Fibroblast of skin of left biceps (primary cell): ENCODE measurements at places on chromosomes 12 and 14.

- no peak for DNase-seq
Observed at GRCh38 chr14:23537351-23538049, 14.1 kb downstream of the ZFHX2 start.

DNA sequence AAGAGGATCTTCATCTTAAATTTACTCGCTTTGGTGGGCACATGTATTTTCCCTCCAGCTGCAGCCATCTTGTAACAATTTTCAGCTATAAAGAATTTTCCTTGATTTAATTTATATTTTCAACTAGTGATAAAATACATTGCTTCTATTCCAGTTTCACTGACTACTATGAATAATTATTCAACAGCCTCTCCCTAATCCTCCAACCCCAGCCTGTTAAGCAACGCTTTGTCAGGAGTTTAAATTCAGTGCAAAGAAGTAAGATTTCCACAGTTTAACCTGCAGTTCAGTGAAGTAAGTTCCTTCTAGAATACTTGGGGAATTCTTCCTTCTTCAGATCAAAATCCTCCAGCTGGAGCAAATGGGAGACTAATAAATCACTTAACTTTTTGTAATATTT, 180.2 kb downstream of the MSRB3 start:
- no peak for DNase-seq

- no peak for DNase-seq
Observed at GRCh38 chr14:100077441-100077840, 12.2 kb downstream of the EVL start.

DNA sequence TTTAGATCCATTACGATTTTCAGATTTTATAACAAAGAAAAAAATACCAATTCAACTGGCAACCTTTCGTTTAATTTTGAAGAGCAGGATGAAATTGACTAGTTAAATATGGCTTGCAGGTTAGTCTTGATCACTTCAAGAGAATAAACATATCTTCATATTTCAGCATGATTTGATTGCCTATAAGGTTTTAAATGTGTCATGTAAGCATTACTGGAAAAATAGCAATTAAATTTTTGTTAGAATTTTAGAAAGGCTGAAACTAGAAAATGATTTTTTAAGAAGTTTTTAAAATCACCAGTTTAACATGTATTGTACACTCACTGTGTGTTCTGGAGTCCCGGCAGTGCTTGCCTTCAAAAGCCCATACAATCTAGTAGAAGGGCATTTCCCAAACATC, 310.2 kb upstream of the DIO2 start:
- DNase-seq = no peak

- DNase-seq = no peak
Observed at GRCh38 chr12:127558361-127558760, 708.6 kb upstream of the TMEM132C start.

GRCh38 chr12:51321882-51322281, 2.1 kb downstream of the BIN2 start:
- no peak for DNase-seq

- DNase-seq = no peak
Observed at GRCh38 chr12:73277971-73278370, 1005.8 kb downstream of the TRHDE start.

DNA sequence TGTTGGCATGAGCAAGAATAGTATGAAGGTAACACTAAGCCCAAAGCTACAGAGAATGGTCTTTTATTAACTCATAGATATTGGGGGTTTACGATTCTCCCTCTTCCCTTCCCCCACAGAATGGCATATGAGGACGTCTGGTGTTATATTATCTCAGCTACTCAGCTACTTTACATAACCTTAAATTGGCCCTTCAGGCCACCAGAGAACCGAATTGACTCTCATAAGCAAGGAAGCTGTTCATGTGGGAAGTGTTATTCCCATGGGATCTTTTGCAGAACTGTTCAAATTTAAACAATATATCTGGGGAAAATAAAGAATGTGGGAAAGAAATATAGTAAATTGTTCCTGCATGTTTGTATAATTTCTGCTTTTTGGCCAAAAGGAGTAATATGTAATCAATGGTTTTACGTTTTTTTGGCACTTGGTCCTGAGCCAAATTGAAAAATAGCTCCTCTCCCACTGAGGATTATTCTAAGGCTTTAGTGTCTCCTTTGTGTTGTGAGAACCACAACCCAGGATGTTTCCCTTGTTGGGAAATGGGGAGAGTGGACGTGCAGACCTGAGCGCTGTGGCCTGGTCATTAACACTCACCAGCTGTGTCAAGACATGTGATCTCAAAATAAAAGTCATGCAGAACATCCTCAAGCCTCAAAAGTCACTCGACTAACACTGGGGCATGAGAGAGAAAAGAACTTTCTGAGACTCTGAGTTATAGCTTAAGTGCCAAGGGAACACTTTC, 31.8 kb upstream of the CMAS start:
- DNase-seq = no peak

GRCh38 chr12:54301428-54302048, 723 bp upstream of the NFE2 start:
- no peak for DNase-seq

- no peak for DNase-seq
Observed at GRCh38 chr12:56296295-56296694, 3.8 kb downstream of the CS start.

DNA sequence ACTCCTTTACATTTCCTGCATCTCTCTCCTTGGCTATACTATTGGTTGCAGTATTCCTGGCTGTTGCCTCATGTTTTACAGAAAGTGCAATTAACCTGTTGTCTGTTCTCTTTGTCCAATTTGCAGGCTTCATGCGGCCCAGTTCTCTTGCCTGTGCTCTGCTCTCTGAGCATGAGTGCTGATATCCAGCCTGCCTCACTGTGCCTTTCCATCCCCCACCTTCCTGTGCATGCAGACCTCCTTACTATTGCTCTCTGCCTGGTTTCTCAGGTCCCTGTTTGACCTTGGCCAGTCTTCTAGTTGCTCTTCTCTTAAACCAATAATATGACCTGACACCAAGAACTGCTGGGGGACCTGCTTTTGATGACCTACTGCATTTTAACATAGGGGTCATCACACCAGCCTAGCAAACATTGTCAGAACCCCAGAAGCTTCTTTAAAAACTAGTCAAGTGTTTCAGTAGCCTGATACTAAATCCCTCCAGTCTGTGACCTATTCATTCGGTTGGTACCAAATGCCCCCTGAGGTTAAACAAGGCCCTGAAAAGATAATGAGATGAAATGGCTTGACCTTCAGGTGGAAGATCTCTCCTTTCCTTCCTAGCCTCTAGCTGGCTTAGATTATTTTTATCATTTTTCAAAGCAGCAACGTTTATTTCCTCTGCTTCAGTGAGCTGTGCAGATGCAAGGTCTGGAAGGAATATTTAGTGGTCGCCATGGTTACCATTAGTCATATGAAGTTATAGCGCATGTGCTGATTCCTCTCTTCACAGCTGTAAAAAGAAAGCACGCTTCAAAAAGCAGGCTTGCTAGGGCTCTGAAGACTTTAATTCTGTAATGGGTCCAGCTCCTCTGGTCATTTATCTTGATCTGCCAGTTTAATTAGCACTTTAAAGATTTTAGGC, 216.5 kb downstream of the PHLDA1 start:
- DNase-seq = peak; percentile 84

DNA sequence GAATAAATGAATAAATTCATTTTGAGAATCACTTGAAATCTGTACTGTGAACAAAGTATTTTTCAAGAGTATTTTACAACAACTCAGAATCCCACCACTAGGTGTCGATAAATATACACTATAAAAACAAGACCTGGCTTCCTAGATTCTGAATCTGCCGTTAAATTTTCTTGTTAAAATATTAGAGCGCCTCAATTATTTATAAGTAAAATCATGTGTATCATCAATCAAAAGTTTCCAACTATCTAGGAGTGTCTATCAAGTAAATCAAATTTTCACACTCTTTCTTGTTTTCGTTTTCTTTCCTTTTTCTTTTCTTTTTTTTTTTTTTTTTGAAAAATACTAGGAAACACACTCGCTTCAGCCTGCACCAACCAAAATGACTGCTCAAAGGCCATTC, 179.2 kb upstream of the DCN start:
- no peak for DNase-seq

DNA sequence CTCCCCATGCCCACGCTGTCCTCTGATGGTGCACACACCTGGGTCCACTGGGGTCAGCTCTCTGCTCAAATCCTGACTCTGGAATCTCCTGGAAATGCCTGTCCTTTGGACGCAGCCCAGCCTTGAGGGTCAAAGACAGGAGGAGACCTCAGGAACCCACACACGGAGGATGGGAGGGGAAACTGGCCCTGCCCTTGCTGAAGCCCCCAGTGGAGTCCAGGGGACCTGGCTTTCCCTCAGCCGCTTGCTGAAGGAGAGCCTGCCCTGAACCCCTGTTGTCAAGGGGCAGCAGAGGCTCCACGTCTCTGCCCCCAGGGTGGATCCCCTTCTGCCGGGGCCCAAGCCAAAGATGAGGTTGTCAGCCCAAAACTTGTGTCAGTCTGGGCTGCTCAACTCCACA, 16.9 kb downstream of the GALNT9 start:
- no peak for DNase-seq

DNA sequence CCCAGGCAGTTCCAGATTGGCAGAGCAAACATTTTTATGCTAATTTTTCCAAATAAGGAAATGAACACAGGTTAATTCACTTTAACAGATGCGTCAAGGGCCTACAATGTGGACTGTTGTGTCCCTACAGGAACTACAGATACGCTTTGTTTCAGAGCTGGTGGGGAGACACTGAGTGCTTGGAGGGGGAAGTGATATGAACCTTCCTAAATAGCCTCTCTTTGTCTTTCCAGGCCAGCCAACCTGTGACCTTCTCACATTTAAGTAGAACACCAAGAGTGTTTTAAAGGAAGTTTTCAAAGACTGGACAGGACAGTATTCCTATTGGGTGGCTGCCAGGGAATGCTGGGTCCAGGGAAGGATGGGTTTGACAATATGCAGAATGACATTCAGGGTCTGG, 141.3 kb downstream of the ZNF664 start:
- no peak for DNase-seq

GRCh38 chr12:58915037-58915436, 5.3 kb downstream of the LRIG3 start:
- no peak for DNase-seq

DNA sequence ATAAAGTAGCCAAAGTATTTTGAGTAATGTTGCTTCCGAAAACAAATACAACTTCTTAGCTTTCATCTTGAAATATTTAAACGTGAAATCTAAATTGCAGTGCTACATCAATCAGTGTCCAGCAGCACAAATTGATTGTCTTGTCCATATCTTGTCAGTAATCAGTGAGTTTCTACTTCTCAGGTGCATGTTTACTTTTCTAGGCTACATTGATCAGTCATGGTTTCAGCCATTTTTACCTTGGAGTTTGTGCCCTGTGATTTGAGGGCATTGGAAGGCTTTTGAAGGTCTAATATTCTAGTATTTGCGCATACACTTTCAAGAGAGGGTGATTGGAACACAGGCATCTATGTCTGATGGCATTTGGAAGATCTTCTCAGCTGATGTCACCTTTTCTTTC, 12.4 kb downstream of the RMST start:
- no peak for DNase-seq

- no peak for DNase-seq
Observed at GRCh38 chr12:128326406-128326805, 59.4 kb downstream of the TMEM132C start.

DNA sequence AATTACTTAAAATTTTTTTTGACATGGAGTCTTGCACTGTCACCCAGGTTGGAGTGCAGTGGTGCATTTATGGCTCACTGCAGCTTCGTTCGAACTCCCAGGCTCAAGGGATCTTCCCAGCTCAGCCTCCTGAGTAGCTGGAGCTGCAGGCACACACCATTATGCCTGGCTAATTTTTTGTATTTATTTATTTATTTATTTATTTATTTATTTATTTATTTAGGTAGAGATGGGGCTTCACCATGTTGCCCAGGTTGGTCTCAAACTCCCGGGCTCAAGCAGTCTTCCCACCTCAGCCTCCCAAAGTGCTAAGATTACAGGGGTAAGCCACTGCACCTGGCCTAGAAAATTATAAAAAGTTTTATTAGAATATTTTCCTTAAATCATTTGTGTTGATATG, 73.6 kb downstream of the DACT1 start:
- DNase-seq = no peak

GRCh38 chr14:77066578-77067172, 31.4 kb upstream of the CIPC start:
- DNase-seq = no peak

DNA sequence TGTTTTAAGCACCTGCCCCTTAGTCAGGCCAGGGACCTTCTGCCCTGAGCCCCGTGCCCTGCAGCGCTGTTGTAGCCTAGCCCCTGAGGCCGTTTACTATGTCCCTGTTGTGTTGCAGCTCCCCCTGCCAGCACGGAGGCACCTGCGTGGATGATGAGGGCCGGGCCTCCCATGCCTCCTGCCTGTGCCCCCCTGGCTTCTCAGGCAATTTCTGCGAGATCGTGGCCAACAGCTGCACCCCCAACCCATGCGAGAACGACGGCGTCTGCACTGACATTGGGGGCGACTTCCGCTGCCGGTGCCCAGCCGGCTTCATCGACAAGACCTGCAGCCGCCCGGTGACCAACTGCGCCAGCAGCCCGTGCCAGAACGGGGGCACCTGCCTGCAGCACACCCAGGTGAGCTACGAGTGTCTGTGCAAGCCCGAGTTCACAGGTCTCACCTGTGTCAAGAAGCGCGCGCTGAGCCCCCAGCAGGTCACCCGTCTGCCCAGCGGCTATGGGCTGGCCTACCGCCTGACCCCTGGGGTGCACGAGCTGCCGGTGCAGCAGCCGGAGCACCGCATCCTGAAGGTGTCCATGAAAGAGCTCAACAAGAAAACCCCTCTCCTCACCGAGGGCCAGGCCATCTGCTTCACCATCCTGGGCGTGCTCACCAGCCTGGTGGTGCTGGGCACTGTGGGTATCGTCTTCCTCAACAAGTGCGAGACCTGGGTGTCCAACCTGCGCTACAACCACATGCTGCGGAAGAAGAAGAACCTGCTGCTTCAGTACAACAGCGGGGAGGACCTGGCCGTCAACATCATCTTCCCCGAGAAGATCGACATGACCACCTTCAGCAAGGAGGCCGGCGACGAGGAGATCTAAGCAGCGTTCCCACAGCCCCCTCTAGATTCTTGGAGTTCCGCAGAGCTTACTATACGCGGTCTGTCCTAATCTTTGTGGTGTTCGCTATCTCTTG, 7.6 kb downstream of the DLK1 start:
- DNase-seq = no peak

- no peak for DNase-seq
Observed at GRCh38 chr12:108479364-108480070, 35.6 kb upstream of the FICD start.

GRCh38 chr12:119319638-119320037, 14.9 kb upstream of the CCDC60 start:
- no peak for DNase-seq

GRCh38 chr12:94762259-94762942, 112.0 kb upstream of the TMCC3 start:
- DNase-seq = no peak

DNA sequence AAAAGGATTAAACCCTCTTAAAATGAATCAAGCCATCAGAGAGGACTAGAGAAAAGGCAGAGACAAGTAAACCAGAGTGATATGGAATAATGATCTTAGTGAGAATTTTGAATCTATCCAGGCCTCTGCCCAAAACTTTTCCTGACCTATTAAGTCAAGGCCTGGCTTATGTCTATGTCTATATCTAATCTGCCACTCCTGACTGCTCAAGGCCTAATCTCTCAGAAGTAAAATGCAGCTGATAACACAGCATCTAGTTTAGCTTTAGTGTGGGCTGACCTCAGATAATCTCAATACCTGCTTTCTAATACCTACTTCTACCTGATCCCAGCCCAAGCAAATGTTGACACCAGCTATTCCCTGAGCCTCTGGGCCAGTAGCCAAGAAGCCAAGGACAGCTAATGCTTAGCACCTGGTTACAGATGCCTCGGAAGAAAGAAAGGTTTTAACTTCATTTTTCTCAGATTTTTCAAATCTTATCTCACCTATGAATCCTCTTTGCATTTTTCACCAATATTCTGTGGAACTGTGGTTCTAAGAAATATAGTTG, 1472.5 kb upstream of the SEL1L start:
- DNase-seq = no peak
